ENCODE measurements at places on chromosomes 1 and 21. TPM values are rescaled to one million over a fixed set of nuclear protein-coding genes. Genes with fewer than 3 reads are reported as not detected.

Gene AGBL4
- 1.1 TPM for total RNA-seq

Gene MAP10
- 3.6 TPM for total RNA-seq

Gene HPDL
- total RNA-seq = not detected

Gene ICOSLG
- 1.2 TPM for total RNA-seq

Gene CELA3B
- total RNA-seq = not detected

Gene S100B
- total RNA-seq = 0.49 TPM

Gene KLHL20
- total RNA-seq = 18.9 TPM

Gene TEKT2
- not detected for total RNA-seq

Gene C1orf210
- total RNA-seq = not detected

Gene IL20
- total RNA-seq = not detected

Gene CENPL
- total RNA-seq = 4.0 TPM

Gene GSTM3
- total RNA-seq = 65.6 TPM

Gene CFHR5
- total RNA-seq = not detected

Gene ENTREP3
- 13.8 TPM for total RNA-seq

Gene HFM1
- total RNA-seq = 3.1 TPM

Gene C1QTNF12
- total RNA-seq = 0.72 TPM

Gene GBP5
- total RNA-seq = 1.0 TPM

Gene CYP4Z1
- not detected for total RNA-seq

Gene GUCA2A
- not detected for total RNA-seq

Gene CDC14A
- 3.3 TPM for total RNA-seq

Gene DDAH1
- total RNA-seq = 28.2 TPM

Gene LCE3E
- not detected for total RNA-seq

Gene LMOD1
- 6.4 TPM for total RNA-seq

Gene FAM89A
- 4.7 TPM for total RNA-seq

Gene FOXO6
- 1.1 TPM for total RNA-seq

Gene GART
- 39.4 TPM for total RNA-seq

Gene CELA2A
- total RNA-seq = not detected

Gene KTI12
- 5.6 TPM for total RNA-seq

Gene F13B
- not detected for total RNA-seq

Gene CFAP74
- total RNA-seq = not detected

Gene CD1E
- 0.59 TPM for total RNA-seq

Gene GLMN
- total RNA-seq = 4.9 TPM

Gene EIF4G3
- total RNA-seq = 43.2 TPM

Gene PYCR2
- total RNA-seq = 65.1 TPM

Gene ANGPTL3
- not detected for total RNA-seq

Gene RIMKLA
- 13.0 TPM for total RNA-seq

Gene OVAAL
- 3.0 TPM for total RNA-seq

Gene NAV1
- total RNA-seq = 58.4 TPM

Gene OR2L13
- total RNA-seq = not detected

Gene F5
- total RNA-seq = 1.5 TPM

Gene RRAGC
- total RNA-seq = 15.3 TPM

Gene BROX
- 38.6 TPM for total RNA-seq

Gene AIM2
- not detected for total RNA-seq

Gene OR2L5
- total RNA-seq = not detected

Gene APOBEC4
- not detected for total RNA-seq

Gene WDR64
- not detected for total RNA-seq

Gene S100A7A
- not detected for total RNA-seq

Gene C1orf94
- total RNA-seq = not detected

Gene RXFP4
- total RNA-seq = not detected

Gene AMY2A
- total RNA-seq = not detected

Gene GNG4
- 0.06 TPM for total RNA-seq

Gene HMCN1
- 11.2 TPM for total RNA-seq

Gene KCNC4
- total RNA-seq = 11.2 TPM
